ENCODE measurements at places on chromosomes 5 and 9.

DNA sequence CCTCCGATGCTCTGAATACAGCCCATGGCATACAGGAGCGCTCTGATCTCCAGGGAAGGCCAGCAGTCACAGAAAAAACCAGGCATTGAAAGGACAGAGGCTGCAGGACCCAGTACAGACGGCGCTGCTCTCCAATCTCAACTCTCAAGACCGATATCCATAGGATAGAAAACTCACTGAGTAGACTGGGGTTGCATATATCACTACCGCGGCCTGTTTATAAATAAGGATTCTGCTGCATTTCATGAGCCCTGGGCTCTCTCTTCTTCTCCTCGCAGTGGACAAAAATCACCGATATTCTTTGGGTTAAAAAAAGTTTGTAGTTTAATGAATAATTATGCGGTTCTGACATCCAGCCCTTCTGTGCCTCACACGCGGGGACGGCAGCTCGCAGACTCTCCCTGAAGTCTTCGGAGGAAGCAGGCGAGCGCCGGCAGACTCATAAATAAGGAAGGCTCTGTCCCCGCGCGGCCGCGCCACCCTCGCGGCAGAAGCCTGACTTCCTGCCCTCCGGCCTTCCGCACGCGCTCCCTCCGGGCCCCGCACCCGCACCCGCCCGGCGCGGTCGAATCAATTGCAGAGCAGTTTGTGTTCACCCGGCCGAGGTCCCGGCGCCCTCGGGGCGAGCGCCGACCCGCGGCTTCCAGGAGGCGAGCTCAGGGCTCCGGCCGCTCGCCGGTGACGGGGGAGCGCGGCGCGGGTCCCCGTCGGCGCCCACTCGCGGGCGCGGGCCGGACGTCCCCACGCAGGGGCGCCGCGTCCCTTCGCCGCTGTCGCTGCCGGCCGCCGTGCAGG, at the start of gene FAM78A:
TSS of gene FAM78A (minus strand) at position 417 of the 795 bp plus-strand sequence. CDS start at position 86, 331 bp downstream.
- no peak for DNase-seq

GRCh38 chr9:122579874-122580273, 3.3 kb downstream of the OR1L8 start:
- no peak for DNase-seq

- no peak for DNase-seq
Measured at GRCh38 chr9:91720751-91721705, 229.0 kb downstream of the ROR2 start.

DNA sequence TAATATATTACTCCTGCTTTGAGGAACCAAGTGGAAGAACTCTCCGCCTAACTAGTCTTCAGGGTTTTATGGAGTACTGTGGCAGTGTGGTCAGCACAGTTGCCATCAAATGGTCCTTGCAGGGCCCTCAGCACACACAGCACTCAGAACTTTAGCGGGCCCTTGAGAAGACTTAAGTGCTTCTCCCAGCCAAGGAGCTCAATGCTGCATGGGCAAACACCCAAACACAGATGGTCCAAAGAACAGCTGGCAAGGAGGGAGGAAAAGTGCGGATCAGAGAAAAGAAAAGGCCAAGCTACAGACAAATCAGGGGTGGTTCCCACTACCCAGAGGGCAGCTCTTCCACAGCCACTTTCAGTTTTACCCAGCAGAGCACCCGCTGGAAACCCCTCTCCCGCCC, 98.6 kb downstream of the SPOCK1 start:
- no peak for DNase-seq

- DNase-seq = no peak
Measured at GRCh38 chr9:105399117-105399516, 48.7 kb upstream of the FSD1L start.

GRCh38 chr5:75412111-75412990, 75.3 kb downstream of the HMGCR start:
- DNase-seq = no peak

GRCh38 chr5:154367101-154367500, 78.7 kb upstream of the SAP30L start:
- DNase-seq = no peak

- DNase-seq = no peak
Measured at GRCh38 chr9:121354141-121354540, 15.9 kb downstream of the STOM start.

GRCh38 chr5:21774801-21775200, 1078.3 kb downstream of the CDH12 start:
- no peak for DNase-seq

- no peak for DNase-seq
Measured at GRCh38 chr5:88557881-88558280, 289.2 kb upstream of the TMEM161B start.

DNA sequence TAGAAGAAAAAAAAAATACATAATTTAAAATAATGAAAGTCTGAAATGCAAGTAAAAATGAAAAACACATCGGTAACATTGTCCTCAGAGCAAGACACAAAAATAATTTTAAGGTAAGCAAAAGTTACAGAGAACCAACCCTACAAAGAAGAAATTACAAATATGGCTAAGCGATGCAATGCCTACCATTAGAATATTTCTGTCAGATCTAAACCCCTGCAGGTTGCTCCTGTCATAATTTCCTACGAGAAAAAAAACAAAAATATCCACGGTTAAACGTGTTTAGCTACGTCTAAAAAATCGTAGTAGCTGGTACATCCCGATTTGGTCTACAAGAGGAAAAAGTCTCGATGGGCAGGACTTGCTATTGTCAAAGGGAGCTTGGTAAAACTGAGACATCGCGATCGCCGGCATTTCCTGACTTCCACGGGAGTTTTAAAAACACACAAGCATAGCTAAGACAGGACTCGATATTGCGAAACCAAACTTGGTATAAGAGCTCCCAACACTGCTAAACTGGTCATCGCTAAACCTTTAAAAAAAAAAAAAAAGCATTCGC, 1.1 kb upstream of the ANXA2R start:
- peak; percentile 70 for DNase-seq

GRCh38 chr5:137842296-137842695, 25.4 kb upstream of the MYOT start:
- DNase-seq = no peak

DNA sequence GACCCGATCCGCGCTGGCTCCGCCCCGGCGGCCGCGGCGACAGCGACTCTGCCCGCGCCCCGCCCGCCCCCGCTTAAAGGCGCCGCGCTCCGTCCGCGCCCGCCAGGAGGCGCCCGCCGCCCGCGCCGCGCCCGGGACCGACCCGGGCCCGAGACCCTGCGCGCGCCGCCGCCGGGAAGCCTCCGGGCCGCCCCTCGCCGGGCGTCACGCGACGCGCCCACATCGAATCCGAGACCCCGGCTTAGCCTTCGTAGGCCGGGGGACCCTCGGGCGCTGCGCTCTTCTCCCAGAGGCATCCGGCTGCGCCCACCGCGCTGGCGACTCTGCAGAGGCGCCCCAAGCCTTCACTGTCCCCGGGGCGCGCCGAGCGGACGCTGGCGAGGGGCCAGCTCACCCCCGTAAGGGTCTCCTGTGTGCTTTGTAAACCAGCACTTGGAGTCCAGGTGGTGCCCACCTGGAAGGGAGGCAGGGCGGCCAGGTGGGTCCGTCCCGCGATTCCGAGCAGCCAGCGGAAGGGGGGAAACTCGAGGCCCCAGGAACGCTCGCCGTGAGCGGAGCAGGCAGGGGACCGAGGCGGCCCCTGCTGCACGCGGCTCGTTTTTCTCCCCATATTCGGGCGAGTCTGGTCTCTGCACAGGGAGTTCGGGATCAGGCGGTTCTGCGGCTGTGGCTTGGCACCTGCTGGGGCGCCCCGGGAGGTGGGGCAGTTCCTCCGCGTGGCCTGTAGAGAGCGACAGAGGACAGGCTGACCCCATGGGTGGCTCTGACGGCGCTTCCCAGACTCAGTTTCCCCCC, 423 bp upstream of the ABCA2 start:
- peak; percentile 78 for DNase-seq

DNA sequence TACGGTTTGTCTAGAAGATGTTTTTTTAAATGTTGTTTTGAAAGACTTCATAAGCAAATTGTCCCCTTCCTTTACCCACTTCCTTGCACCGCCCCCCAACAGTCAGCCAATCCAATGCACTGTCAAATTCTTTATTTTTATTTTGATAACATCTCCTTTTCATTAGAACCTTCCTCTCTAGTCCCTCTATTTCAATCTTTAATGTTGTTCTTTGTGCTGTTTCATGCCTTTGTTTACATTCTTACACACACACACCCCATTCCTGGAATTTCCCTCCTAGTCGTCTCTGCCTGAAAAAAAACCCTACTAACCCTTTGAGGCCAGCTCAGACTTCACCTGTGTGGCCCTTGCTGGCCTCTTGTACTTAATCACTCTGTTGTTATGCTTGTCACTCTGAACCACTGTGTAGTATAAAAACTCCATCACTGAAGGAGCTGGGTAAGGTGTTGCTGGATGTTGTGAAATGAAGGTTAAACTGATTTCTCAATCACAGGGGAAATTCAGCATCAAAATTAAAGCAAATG, 133.4 kb downstream of the UGCG start:
- peak; percentile 14 for DNase-seq

DNA sequence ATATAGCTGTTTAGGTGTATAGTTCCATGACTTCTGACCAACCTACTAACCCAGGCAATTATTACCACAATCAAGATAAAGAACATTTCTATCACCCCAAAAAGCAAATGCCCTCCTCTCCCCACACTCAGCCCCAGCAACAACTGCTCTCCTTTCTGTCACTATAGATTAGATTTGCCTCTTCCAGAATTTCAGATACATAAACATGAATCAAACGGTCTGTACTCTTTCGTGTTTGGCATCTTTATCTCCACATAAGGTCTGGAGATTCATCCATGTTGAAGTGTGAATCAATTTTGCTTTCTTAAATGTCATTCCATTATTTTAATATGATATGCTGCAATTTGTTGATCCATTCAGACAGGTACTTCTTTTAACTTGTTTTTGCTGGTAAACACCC, 10.5 kb upstream of the GCNT1 start:
- no peak for DNase-seq

GRCh38 chr5:63726496-63726895, 235.7 kb downstream of the HTR1A start:
- no peak for DNase-seq

GRCh38 chr9:136267261-136268111, 21.9 kb upstream of the QSOX2 start:
- DNase-seq = peak; percentile 90

- DNase-seq = no peak
Measured at GRCh38 chr5:159936686-159937329, 20.5 kb downstream of the ADRA1B start.

DNA sequence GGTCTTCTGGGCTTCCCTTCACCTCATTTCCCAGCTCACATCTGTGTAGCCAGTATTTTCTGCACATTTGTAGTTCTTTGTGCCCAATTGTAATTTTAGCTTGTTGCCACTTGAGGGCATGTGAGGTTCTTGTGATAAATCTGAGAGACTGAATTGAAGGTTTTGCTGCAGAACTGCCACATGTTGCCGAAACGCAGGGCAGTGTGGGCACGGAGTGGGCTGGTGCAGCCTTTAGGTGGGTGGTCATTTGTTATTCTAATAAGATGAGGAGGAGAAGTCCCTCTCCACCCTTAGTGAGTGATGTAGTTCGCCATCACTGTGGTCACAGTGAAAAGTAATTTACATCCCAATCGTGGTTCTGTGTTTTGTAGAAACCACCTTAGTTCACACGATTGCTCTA, 21.2 kb downstream of the OTULIN start:
- peak; percentile 71 for DNase-seq

DNA sequence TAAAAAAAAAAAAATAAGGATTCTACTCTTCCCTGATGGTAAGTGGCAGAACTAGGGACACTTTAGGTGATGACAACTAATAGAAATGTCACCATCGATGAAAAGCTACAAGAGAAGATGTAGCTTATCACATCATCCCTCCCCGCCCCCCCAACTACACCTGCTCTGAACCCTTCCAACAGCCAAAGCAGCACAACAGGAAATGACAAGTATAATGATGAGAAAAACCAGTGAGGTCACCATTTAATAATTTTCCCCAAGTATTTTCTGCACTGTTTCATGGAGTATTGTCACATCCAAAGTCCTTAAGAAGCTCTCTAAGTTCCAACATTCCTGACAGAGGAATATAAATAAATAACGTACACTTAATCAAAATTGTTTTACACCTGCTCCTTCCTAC, 221.4 kb downstream of the EFNA5 start:
- DNase-seq = no peak

DNA sequence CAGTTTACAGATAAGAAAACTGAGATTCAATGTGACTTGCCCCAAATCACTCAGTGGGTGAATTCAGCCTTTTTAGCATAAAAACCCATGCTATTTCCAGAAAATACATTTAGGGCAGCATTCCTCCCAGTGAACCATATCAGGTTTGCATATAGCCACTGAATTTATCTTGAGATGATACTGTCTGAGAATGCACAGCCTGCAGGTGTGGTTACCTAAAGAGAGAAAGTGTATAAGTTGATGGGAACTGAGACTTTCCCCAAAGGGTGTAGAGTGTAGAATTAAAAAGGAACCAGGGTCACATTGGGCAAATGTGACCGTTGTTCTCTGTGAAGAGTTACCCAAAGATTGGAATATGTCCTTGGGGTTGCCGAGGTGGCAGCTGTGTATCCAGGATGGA, 100.0 kb upstream of the PIK3R1 start:
- DNase-seq = no peak

DNA sequence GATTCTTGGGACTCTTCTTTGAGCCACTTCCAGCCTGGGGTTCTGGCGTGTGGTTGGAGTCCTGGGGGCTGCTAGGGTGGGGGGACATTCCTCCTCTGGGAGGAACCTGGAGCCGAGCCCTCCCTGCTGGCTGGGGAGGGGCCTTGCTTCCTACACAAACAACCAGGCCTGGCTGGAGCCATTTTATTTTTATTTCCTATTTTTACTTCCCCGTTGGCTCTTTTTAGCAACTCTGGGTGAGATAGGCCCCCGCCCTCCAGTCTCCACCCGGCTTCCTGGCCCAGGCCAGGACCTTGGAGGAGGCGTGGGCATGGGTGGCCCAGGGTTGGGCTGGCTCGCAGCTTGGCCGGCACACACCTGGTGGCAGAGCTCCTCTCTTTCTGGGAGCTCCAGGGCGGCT, 15.1 kb downstream of the RXRA start:
- no peak for DNase-seq

- DNase-seq = no peak
Measured at GRCh38 chr9:89884356-89885083, 279.7 kb downstream of the GADD45G start.

DNA sequence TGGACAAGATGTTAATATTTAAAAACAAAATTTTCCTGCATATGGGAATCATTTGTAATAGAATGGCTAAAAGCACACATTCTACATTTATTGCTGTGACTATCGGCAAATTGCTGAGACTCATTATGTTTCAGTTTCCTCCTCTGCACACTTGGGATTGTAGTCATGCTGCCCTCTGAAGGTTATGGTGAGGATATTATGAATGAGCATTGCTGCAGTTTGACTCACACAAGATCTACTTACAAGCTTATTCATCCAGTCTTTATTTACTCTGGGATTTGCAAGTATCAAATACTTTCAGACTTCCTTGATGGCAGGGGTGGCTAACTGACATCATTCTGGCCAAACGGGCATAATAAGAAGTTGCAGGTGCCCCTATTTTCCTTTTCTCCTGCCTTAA, 9.5 kb upstream of the NFIL3 start:
- DNase-seq = peak; percentile 39

GRCh38 chr9:135130207-135130976, 42.9 kb downstream of the OLFM1 start:
- DNase-seq = no peak

Data from CD4-positive, alpha-beta T cell treated with Interleukin-10 for 1 hour (primary cell).